Renal pelvis (tissue), 12 donors: ENCODE measurements at places on chromosomes 13 and 19.

DNA sequence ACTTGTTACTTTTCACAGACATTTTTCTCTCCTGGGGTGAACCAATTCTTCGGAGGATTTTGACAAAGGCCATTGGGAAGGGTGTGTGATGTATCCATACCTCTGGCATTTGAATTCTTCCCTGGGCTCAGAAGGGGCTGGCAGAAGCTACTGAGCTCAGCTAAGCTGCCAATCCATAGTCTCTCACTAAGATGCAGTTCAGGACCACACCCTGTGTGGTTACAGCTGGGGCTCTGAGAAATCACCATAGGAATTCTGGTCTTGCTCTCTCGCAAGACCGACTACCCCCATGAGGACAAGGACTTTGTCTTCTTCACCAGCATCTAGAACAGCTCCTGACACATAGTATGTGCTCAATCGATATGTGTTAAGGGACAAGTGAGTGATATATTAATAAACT is 6.0 kb downstream of the C13orf42 start:
- DNase-seq, result no peak

GRCh38 chr13:23876265-23876664 is 12.9 kb downstream of the MIPEP start:
- DNase-seq, result no peak

- no peak for DNase-seq
Measured at GRCh38 chr13:110105136-110105535, 201.8 kb downstream of the COL4A1 start.

GRCh38 chr19:295687-296370 is 4.6 kb upstream of the PLPP2 start:
- no peak for DNase-seq

- no peak for DNase-seq
Measured at GRCh38 chr13:112634102-112634501, 46.1 kb upstream of the TUBGCP3 start.

DNA sequence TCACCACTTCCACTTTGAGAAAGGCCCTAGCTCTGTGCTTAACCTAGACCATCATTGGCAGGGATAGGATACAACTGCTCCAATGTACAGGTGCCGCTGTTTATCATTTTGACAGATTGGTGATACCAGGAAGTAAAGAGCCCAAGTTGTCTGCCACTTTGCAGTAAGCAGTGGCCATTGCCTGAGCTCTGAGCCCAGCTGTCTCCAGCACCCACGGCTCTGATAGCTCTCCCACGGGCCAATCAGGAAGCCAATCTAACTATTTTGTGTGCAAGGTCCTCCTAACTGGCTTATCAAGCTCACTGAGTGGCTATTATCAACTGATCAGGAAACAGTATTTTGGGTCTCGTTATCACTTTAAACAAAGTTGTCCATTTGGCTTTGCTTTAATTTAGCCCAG is 181.1 kb downstream of the DCT start:
- no peak for DNase-seq

GRCh38 chr13:102586615-102587014 is 10.2 kb upstream of the TPP2 start:
- DNase-seq, result no peak

GRCh38 chr19:55259540-55260210 is 858 bp upstream of the PPP6R1 start:
- no peak for DNase-seq

DNA sequence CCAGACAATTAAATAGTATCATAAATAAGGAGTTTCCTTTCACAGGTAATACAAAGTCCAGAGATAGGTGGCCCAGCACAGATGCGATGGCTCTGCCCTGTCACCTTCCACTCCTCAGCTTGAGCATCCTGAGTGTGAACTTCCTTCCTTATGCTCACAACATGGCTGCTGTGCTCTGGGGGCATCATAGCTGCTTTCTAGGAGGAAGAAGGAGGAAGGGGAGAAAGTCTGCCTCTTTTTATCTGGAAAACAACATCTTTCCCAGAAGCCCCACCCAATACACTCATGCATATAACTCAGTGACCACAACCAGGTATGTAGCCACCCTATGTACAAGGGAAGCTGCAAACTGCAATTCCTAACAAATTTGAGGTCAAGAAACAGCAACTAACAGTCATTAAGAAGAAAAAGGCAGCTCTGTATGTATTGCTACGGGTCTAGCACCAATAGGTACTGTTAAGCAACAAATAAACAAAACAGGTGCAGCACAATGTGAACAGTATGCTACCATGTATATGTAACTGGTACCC is 201.2 kb upstream of the UBL3 start:
- no peak for DNase-seq

- no peak for DNase-seq
Measured at GRCh38 chr19:49328741-49329140, 3.8 kb upstream of the SLC6A16 start.

GRCh38 chr13:32850316-32851052 is 165.7 kb upstream of the KL start:
- peak; percentile 78 for DNase-seq

DNA sequence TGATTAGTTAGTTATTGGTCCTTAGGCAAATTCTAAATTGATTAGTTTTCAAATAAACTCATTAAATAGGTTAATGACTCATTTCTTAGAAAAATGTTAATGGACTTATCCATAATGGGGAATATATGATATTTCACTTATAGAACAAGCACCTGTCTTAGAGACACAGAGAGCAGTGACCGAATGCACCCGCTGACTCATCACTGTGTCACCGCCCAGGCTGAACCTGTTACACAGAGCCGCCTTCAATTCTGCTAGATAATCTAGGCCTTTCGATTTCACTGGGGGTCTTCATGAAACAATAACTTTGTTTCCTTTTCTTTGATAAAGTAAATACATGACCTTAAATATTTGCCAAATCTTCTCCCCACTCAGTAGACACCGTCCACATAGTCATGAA is 13.1 kb downstream of the IRS2 start:
- no peak for DNase-seq

DNA sequence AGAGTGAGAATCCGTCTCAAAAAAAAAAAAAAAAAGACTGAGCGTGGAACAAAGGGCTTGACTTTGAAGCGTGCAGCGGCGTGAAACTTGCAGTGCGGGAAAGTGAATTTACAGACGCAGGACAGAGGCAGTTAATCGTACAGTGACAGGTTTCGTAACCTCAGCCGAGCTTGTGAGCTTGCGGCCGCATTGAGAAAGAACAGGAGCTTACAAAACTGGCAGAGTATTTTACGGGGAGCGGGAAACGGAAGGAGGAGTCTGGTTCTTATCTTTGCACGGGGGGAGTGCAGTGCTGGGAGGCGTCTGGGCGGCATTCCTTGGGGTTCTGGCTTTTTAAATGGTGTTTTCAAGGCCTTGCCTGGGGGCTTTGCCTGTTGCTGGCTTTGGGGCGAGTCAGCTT is 6.0 kb upstream of the BSG start:
- DNase-seq, result no peak

DNA sequence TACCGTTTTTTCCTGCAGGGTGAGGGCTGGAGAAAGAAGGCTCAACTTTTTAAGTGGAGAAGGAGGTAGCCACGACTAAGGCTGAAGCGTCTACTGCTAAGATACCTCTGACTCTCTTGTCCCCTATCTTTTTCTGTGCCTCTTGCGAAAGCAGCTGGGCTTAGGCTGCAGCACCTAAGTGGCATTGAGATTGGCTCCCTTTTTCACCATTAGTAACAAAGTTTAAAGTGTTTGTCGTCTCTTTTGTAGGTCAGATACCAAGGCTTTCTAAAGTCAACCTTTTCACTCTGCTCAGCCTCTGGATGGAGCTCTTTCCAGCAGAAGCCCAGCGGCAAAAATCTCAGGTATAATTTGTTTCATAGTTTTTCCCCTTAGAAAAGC is 887 bp downstream of the CDADC1 start:
- DNase-seq, result no peak

DNA sequence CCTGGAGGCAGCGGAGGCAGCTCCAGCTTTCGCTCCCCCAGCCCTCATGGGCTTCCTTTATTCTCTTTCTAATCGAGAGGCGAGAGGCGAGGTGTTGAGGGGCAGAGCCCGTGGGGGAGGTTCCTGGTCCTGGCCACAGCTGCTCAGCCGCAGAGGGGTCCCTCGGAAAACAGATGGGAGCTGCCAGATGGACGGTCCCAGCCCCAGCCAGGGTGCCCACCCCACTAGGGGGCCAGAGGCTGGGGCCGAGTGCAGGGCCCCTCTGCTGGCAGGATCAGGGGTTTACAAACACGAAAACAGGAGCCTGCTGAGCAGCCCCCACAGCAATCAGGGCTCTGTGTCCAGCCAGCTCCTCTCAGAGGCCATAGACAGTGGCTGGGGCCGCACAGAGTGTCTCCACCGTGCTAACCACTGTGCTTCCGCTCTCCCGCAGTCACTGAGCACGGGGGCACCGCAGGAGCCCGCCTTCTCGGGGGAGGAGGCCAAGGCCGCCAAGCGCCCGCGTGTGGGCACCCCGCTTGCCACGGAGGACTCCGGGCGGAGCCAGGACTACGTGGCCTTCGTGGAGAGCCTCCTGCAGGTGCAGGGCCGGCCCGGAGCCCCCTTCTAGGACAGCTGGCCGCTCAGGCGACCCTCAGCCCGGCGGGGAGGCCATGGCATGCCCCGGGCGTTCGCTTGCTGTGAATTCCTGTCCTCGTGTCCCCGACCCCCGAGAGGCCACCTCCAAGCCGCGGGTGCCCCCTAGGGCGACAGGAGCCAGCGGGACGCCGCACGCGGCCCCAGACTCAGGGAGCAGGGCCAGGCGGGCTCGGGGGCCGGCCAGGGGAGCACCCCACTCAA is 182.2 kb downstream of the KDM4B start:
- DNase-seq, result no peak
